ENCODE measurements at places on chromosomes 13 and 19.

- DNase-seq, result no peak
These were observed 24.5 kb upstream of the CYSLTR2 start for GRCh38 chr13:48629277-48629676.

DNA sequence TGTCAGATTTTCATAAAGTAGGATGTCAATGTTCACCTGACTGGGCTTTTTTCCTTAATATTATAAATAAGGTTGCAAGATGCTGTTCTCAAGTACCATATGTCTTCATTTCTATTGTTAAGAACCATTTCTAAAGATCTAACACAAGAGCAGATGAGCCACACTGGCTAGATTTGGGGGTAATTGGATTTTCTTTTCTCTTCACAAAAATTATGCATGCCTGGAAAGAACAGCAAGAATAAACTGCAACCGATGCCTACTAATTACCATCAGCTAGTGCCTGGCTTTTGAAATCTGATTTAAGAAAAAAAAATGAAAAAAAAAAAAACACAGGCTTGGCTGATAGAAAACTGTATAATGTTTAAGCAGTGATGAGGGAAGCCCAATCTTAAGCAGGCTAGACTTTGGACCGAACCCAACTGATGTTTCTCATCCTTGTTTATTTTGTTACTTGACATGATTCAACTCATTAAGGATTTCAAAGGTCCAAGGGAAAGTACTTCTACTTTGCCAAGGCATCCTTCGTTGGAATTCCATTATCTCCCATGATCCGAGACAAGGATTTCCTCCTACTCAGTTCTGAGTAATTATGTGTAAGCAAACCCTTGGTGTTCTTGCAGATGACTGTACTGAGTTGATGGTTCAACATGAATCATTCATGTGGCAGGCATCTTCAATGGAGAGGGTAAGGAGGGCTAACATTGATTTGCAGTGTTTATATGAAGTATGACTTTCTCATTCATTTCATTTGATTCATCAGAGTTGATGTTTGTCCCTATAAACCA, 300.5 kb downstream of the SPRY2 start:
- no peak for DNase-seq

- no peak for DNase-seq
These were observed 215.5 kb downstream of the POSTN start for GRCh38 chr13:37383046-37383445.

DNA sequence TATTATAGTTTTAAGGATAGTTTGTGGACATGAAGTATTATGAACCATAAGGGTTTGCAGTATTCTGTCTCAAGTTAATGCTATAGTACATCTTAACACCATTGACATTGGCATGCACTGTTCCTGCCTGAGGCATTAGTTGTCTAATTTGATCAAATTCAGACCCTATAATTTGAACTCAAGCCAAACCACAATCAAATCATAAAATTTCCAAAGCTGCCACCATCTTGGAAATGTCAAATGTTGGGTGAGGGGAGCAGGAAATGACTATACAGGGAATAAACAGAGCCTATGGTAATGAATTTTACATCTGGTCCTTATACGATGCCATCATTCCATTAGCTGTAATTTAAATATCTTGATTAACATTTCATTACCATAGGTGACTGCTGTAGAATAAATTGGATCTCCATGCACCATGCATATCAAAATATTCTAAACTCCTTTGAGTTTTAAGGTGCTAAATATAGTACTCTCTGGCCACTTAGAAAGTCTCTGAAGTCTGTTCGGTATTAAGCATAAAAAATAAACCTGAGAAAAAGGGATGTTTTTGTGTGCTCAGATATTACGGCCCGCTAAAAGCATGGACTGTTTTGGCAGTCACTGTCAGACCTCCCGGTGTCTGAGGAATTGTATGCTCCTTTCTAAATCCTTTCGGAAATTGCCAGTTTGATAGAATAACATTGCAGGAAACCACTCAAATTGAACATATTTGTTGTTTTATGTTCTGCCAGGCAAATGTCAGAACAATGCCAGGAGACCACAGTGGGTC, 257.7 kb downstream of the SPRY2 start:
- DNase-seq, result no peak

GRCh38 chr13:103810026-103810425, 743.8 kb upstream of the SLC10A2 start:
- DNase-seq, result no peak

DNA sequence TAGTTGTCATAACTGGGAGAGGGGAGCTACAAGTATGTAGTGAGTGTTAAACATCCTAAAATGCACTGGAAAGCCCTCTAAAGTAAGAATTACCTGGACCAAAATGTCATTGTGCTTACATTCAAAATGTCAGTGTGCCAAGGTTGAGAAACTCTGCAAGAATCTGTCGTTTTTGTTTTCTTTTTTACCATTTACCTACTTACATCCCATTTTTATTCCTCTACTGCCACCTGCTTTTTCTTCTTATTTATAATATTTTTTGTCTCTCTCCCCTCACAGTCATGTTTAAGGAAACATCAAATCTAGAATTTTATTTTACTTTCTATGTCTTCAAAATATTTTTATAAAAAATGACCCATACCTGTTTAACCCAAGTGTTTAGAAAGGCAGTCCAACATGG, 226.4 kb downstream of the PCDH17 start:
- DNase-seq, result no peak

GRCh38 chr19:47275791-47276461, 1.2 kb downstream of the INAFM1 start:
- no peak for DNase-seq

GRCh38 chr13:112618501-112618900, 30.5 kb upstream of the TUBGCP3 start:
- no peak for DNase-seq

- DNase-seq, result no peak
These were observed at the start of gene FAM187B for GRCh38 chr19:35228177-35228930. Gene FAM187B (minus strand): TSS chr19:35228739. CDS start chr19:35228680, 59 bp downstream.

DNA sequence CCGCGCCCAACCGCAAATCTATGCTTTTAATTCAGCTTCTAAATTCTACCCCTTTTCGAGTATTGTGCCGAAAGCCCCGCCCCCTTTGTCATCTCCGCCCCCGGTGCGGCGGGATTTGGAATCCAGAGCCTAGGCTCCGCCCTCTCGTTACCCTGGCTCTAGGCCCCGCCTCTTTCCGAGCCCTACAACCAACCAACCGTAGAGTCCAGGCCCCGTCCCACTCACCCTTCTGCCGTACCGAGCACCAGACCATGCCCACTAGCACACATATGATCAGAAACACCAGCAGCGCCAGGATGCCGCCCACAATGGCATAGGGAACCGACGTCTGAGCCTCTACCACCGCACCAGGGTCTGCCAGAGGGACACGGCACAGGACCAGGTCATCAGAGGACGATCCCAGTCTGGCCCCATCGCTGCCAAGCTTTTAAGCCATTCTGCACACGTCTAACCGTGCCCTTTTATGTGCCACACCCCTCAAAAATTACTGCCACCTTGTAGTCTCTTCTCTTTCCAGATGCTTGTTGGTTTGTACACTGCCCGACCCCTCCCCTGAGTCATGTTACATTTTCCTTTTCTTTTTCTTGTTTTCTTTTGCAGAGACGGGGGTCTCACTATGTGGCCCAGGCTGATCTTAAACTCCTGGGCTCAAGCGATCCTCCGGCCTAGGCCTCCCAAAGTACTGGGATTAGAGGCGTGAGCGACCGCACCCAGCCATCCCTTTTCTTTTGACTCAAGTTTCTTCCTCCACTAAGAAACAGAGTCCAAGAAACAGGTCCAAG, 4.7 kb upstream of the ZNF428 start:
- no peak for DNase-seq

DNA sequence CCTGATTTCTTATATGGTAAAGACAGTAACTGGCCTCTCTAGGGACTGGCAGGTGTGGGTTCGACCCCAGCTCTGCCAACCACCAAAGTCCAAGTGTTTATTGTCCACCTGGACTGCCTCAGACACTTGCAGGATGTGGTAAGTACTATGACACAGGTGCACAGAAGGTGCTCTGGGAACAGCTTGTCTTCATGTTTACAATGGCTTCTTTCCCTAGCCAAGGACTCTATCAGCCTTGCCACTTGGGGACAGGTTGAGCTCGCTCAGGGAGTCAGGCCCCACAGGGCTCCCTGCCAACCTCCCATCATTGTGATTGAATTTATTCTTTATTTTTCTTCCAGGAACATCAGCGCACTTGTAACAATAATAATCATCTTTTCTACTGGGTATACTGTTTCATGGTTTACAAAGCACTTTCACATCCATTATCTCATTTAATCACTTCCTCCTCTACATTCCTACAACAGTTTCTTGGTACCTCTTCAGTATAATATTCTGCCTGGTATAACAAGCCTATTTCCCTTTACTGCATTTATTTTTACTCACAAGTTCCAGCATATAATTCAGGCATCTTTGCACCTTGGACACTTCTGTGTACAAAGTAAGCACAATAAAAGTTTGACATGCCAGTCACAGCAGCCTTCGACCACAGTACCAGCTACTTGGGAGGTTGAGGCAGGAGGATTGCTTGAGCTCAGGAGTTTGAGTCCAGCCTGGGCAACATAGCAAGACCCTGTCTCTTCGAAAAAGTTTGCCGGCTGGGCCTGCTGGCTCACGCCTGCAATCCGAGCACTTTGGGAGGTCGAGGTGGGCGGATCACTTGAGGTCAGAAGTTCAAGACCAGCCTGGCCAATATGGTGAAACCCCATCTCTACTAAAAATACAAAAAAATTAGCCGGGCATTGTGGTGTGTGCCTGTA, 24.2 kb upstream of the GATAD2A start:
- no peak for DNase-seq

- no peak for DNase-seq
These were observed 9.5 kb upstream of the GJB6 start for GRCh38 chr13:20241593-20241992.

- DNase-seq, result no peak
These were observed 26.8 kb upstream of the SACS start for GRCh38 chr13:23460309-23460708.

- DNase-seq, result no peak
These were observed 19.0 kb upstream of the IL17D start for GRCh38 chr13:20684546-20684945.

DNA sequence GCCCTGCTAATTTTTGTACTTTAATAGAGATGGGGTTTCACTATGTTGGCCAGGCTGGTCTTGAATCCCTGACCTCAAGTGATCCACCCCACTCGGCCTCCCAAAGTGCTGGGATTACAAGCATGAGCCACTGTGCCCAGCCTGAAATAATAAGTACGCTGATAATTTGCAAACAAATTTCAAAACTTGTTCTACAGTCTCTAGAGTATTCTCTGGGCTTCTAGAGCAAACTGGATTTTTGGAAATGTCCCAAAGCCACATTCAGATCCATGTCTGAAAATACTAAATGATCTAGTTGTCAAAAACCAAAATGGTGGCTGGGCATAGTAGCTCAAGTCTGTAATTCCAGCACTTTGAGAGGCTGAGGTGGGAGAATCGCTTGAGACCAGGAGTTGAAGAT, 39.9 kb upstream of the PSPC1 start:
- DNase-seq, result no peak

Data from activated CD4-positive, alpha-beta T cell treated with anti-CD3 and anti-CD28 coated beads for 1 hour (primary cell).